ENCODE measurements at places on chromosomes 2 and 18. TPM values are rescaled to one million over a fixed set of nuclear protein-coding genes. Genes with fewer than 3 reads are reported as not detected.

- no peak for DNase-seq
These were observed 111.9 kb downstream of the SETBP1 start for GRCh38 chr18:44792456-44793061.

The TCF23 gene
- 0.10 TPM for total RNA-seq

DNA sequence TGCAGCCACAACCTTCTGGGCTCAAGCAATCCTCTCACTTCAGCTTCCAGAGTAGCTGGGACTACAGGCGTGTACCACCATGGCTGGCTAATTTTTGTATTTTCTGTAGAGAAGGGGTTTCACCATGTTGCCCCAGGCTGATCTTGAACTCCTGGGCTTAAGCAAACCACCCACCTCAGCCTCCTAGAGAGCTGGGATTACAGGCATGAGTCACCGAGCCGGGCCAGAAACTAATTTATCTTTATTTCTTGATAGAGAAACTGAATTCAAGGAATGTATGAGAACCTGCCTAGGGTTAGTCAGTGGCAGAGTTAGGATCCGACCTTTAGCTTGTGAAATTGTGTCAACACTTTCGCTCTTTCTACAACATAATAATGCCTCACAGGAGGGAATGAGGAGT, 19.3 kb upstream of the ITGAV start:
- DNase-seq: no peak

DNA sequence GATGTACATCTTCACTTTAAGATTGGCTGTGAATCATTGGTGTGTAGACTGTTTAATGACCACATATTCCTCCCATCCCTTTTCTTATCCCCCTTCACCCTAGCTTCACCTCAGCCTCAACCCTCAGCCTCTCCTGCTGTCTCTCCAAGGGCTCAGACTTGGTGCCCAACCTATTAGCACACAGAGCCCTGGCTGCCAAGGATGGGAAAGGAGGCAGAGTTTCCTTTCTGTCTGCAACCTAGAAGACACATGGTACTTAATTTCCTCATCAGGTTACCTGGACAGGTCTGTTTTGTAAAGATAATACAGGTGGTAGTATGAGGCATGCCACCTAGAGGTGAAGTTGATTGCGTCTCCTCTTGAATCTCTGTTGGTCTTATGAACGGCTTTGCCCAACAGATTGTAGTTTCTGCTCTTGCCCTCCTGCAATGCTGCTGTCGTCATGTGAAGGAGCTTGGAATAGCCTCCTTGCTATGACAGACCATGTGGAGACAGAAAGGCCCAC, 44.5 kb upstream of the RMND5A start:
- no peak for DNase-seq

- DNase-seq: no peak
These were observed 116.8 kb downstream of the XIRP2 start for GRCh38 chr2:167005096-167005495.

DNA sequence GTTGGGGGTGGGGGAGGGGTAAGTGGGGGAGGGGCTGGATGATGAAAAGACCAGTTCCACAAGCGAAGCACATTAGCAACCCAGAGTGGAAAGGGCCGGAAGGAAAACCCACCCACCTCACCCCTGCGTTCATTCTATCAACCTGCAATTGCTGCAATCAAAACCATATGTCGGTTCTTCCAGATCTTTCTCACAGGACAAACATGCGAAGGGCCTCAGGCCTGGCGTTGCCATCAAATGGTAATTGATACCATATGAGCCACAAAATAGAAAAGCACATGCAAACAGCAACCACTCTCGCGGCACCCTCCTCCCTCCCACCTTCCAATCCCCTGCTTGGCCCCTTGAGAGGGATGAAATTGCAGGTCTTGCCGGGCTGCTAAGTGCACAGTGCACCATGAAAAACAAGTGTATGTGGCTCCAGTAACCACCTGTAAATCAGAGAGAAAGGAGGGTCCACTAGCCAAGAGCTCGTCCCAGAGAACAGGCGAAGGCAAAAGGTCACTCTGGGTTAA, 287.5 kb downstream of the TCF4 start:
- DNase-seq: no peak

DNA sequence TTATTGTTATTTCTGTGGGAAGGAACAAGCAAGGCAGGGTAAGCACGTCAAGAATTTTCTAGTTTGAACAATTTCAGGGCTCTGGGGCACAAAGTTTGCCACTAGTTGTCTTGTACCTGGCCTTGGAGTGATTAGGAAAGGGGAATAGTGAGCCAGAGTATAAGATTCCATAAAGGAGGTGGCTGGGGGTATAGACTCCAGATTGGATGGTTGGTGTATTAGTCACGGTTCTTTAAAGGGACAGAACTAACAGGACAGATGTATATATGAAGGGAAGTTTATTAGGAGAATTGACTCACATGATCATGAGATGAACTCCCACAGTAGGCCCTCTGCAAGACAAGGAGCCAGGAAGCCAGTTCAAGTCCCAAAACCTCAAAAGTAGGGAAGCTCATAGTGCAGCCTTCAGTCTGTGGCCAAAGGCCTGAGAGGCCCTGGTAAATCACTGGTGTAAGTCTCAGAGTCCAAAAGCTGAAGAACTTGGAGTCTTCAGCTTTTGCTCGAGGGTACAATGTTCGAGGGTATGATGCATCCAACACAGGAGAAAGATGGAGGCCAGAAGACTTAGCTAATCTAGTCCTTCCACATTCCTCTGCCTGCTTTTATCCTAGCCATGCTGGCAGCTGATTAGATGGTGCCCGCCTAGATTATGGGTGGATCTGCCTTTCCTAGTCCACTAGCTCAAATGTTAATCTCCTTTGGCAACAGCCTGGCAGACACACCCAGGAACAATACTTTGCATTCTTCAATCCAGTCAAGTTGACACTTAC, 31.5 kb upstream of the PTPRM start:
- no peak for DNase-seq

DNA sequence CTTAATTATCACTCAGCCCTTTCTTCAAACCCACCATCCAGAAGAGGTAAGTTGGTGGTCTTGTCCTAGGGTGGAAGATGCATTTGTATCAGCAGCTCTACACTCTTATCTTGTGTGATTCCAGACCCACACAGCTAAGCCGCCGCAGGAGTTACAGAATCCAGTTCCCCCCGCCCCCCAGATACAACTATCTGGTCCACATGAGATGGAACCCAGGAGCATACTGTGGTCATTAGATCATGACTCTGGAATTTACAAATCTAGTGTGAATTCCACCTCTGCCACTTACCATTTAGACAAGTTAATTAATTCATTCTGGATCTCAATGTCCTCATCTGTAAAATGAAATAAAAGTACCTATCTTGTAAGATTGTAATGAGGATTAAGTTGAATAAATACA, 486.4 kb downstream of the BCL11A start:
- no peak for DNase-seq

Data from left ventricle myocardium superior (tissue), 1 donor.